Ureter (tissue), 1 donor: ENCODE measurements at places on chromosomes 13 and 19. TPM values are rescaled to one million over a fixed set of nuclear protein-coding genes. Genes with fewer than 3 reads are reported as not detected.

CEACAM7 gene
- 0.36 TPM for total RNA-seq

TBCB gene
- 117 TPM for total RNA-seq

SKA3 gene
- total RNA-seq: 0.60 TPM

HSD17B14 gene
- total RNA-seq: 24.4 TPM

CPB2 gene
- total RNA-seq: not detected
